ENCODE measurements at places on chromosomes 3 and 15.

- no peak for DNase-seq
These were observed 848.6 kb downstream of the IGSF11 start for GRCh38 chr3:118186051-118186450.

DNA sequence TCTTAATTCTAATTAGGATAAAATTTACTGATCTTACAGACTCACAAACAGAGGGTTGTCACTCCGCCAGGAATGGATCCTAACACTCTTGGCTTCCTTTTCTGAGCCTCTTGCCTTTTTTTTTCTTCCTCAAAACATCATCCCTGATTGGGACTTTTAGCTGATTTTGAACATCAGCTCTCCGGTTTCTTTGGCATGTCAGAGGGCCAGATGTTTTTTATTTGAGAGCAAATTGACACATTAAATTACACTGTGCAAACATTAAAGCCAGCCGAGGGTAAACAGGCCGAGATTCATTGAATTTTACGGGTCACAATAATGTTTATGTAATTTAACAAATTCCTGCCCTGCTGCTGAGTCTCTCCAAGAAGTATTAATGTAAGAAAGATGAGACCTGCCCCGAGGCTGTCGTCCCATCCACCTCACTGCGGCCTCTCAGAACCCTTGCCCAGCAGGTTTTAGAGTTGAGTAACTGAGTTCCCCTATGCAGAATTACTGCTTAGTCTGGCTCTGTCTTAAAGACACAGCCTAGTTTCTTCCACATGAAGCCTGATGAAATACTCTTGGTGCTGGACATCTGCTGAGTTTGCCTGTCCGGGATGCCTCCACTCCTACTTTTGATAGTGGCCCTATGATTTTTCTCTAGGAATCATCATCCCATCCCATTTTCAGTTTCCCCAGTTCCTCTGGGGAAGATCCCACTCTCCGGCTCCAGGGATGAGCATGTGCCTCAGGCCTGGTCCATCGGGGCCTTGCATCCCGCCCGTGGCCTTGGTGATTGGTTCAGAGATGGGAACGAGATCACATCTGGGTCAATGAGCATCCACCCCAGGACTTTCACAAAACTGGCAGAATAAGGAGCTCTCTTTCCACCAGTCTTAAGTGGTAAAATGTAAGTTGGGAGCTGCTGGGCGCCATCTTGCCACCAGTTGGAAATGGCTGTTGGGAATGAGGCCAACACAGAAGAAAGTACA lies 226.6 kb upstream of the TLE3 start:
- DNase-seq = no peak

DNA sequence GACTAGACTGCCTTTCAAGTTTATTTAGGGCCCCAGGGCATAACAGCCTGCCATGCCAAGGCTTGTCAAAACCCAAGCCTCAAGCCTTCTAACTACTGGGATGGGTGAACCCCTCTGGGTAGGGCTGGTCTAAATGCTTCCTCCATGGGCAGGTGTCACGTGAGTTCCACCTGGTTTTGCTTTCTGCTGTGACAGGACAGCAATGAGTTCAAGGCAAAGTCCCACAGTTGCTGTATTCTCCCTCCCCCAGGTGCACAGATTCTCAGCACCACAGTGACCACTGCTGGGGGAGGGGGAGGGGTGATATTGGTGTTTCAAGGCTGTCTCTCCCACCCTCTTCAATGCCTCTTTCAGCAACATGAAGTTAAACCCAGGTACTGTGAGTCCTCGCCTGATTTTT lies 46.9 kb upstream of the UBE2Q2 start:
- DNase-seq = no peak

- no peak for DNase-seq
These were observed 3.8 kb downstream of the IVD start for GRCh38 chr15:40409366-40409765.

- no peak for DNase-seq
These were observed 74.4 kb downstream of the DLG1 start for GRCh38 chr3:197224034-197224444.

GRCh38 chr3:98012979-98013378 lies 22.1 kb downstream of the GABRR3 start:
- DNase-seq = no peak

- no peak for DNase-seq
These were observed 51.4 kb downstream of the XXYLT1 start for GRCh38 chr3:195219351-195220230.

- DNase-seq = no peak
These were observed 19.0 kb upstream of the EPHB3 start for GRCh38 chr3:184542577-184542976.

DNA sequence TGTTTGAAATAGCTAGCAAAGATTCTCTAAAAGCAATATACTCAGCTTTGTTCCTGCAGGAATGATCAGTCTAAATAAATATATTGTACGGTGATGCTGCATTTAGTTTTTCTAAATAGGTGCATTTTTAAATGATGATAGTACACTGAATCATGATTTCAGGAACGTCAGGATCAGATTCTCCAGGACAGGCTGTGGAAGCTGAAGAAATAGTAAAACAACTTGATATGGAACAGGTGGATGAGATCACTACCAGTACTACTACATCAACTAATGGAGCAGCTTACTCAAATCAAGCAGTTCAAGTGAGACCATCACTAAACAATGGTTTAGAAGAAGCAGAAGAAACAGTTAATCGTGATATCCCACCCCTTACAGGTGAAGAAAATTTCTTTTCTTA lies 46.3 kb upstream of the EIF3J start:
- DNase-seq = no peak

DNA sequence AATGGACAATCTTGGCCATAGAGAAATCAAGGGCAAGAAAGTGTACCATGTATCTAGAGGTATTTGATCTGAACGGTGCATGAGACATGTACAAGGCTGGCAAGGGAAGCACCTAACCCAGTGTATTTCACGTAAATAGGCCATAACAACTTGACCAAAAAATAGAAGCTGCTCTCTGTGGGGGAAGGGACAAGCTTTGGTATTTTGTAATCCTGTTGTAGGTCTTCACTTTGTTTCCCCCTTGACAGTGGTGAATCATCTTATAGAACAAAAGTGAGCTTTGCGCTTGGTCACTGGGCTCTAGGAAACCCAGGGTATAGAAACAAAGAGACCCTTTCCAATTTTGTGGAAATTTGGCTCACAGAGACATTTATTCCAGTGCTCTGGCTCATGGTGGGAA lies 21.0 kb downstream of the LARS2 start:
- DNase-seq = no peak

GRCh38 chr15:52359722-52360121 lies 64.1 kb upstream of the MYO5C start:
- no peak for DNase-seq

DNA sequence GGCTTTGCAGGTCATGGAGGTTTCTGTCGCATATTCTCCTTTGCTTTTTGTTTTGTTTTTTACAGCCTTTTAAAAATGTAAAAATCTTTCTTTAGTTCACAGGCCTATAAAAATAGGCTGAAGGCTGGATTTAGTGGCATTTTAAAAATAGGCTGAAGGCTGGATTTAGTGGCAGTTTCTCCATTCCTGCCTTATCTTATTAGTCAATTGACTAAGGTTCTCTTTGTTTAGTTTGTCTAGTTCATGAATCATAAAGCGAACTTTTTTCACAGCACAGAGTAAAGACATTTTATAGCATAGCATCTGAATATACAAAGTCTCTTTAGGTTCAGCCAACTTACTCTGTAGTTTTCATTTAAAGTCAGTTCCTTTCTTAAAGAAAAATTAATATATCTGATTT lies 31.4 kb downstream of the AP4E1 start:
- DNase-seq = no peak

DNA sequence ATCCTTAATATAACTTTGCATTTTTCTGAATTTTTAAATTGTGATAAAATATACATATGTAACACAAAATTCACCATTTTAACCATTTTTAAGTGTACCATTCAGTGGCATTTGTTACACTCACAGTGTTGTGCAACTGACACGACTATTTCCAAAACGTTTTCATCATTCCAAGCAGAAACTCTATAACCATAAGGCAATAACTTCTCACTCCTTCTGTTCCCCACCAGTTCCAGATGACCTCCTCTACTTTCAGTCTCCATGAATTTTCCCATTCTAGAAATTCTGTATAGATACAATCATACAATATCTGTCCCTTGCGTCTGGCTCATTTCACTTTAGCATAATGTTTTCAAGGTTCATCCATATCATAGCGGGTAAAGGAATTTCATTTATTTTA lies 223.5 kb upstream of the TTC14 start:
- no peak for DNase-seq

DNA sequence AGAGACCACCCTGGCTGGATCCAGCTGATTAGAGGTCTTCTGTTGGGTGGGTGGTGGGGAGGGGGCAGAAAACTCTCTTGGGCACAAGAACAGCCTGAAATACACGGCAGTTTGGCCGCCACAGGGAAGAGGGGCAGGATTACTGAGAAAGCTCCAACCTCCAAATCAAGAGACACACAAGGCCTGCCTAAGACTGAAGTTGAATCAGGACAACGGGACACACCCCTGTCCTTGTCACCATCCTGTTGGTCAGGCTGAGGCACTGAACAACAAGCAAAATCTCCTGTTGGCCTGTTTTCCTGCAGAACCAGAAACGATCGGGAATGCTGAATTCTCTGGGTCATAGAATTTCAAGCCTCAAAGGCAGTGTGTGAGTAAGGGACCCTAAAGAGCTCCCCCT lies 247.8 kb downstream of the FAM43A start:
- no peak for DNase-seq

DNA sequence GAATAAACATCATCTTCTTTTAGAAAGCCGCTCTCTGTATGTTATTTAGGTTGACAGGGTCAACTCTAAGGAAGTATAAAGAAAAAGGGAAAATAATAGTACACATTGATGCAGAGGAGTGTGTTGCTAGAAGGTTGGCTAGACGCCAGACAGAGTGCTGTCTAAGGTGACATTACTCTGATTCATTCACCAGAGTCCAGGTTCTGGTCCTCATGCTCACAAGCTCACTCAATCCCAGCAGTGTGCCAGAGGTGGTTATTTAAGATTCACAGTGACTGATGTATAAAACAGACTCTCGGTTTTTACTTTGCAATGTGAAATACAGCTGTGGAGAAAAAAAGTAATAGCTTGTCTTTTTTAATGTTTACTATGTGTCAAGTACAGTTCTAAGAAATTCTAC lies 1.7 kb downstream of the CFAP44 start:
- no peak for DNase-seq

- DNase-seq = no peak
These were observed 7.6 kb upstream of the EMC3 start for GRCh38 chr3:9994086-9994844.

DNA sequence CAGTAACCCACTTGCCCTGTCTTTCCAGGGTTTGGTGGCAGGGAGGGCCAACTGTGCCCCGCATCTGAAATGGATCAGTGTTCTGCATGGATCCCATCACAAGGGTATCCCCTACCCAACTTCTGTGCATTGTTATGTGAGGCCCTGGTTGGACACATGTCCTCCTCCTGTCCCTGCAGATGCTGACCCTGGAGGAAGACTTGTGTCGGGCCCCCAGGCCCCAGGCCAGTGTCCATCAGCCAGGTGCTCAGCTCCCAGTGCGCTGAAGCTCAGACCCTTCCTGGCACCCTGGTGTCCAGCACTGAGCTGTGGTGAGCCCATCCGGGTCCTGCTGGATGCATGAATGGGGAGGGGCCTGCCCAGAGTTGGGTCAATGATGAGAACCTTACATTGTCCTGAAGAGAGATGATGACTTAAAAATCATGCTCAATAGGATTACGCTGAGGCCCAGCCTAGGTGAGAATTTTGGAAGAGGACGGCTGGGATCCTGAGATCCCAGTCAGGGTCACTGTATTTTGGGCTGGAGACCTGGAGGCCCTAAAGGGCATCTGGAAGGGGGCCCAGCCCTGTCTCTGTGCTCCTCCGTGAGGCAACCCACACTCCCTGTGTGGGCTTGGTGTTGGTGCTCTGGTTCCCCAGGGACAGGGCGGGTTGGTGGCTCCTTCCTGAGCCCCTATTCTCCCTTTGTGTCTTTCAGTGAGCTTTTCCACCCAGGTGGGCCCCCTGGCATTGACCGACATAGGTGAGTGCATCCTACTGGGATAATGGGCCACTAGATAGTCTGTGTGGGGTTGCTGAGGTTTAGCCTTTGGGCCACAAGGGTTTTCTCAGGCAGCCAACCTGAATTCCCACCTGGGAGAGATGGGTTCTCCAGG lies 199.1 kb downstream of the UBE3A start:
- no peak for DNase-seq

GRCh38 chr3:69385723-69386555 lies at the start of gene FRMD4B:
TSS of gene FRMD4B (minus strand) at chr3:69386088. CDS start at chr3:69385989, 99 bp downstream.
- peak; percentile 38 for DNase-seq

- no peak for DNase-seq
These were observed 89.0 kb downstream of the NFKBIZ start for GRCh38 chr3:101938262-101938847.

- no peak for DNase-seq
These were observed 187.7 kb downstream of the THSD4 start for GRCh38 chr15:71302861-71303410.

DNA sequence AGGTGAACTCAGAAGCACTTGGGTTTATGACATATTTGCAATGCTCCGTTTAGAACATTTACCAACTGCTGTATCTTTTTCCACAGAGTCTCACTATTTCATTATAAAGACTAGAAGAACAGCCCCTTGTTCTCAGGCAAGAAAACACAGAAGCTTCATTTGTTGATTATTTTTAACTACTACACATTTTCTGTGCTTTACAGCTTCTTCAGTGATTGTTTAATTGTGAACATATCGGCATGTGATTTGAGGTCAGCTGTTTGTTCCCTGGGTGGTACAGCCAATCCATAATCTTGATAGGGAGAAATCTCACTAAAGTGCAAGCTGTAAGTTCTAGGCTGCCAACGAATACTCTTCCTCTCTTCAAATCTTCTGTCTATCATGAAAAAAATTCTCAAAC lies 31.0 kb upstream of the DLG1 start:
- DNase-seq = no peak

GRCh38 chr3:46643701-46644100 lies 31.4 kb downstream of the FAM240A start:
- no peak for DNase-seq

DNA sequence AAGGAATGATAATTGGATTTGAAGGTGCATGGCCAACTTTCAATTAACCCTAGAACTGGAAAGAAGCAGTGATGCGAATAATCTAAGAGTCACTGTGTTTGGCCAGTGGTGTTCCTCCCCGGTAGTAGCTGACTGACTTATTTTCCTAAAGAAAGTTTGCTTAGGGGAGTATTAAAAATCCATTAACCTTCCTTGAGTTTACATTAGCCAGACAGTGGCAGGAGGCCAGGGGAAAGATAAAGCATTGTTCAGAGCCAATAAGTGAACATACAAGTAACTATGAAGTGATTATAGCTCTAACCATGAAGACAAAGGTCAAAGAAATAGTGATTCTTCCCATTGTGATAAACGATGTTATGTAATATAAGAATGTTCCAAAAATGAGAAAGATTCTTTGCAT lies 8.9 kb upstream of the TMEM202 start:
- no peak for DNase-seq

GRCh38 chr3:119647843-119648575 lies 12.4 kb downstream of the POPDC2 start:
- DNase-seq = no peak

GRCh38 chr15:95843241-95843910 lies 487.1 kb upstream of the NR2F2 start:
- no peak for DNase-seq

GRCh38 chr3:195394700-195395099 lies 48.1 kb downstream of the ACAP2 start:
- no peak for DNase-seq
